ENCODE measurements at places on chromosomes 2 and 18.

DNA sequence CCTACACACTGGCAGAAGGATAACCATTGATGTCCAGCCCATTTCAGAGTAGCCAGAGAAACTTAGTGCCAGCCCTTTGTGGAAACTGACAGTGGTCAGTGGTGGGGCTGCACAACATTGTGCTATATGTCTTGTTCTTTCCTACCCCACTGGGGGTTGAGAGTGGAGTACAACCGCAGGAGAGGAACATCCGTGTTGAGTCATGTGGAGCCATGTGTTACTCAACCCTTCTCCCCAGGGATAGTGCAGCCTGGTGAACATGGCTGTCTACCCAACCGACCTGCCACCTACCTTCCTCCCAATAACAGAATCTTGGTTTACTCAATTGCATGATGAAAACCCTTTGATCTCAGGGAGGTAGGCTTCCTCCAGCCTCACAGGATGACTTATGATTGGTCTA is 65.3 kb upstream of the MAPK4 start:
- DNase-seq = peak; percentile 3

DNA sequence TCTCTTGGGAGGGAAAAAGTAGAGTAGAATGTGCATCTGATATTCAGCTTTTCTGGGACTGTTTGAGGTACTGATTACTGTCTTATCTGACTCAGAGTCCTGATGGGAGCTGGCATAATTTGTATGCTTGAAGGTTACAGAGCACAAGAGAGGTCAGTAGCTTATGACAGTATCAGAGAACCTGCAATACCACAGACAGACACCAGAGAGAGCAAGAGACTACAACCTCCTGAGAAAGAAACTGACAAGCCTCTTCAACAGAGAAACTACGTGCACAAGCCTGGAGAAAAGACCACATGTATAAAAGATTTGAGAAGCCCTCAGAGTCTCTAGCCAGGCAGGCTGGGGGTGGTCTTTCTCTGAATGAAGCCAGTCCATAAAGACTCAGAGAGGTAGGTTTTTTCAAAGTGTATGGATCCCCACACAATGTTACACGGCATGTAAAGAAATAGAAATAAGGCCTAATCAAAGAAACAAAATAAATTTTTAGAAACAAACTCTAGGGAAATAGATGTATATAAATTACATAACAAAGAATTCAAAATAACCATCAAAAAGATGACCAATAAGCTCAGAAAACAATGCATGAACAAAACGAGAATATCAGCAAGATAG is 568.3 kb downstream of the LRRTM4 start:
- peak; percentile 68 for DNase-seq

GRCh38 chr2:62305421-62306176 is 109.7 kb downstream of the B3GNT2 start:
- no peak for DNase-seq

DNA sequence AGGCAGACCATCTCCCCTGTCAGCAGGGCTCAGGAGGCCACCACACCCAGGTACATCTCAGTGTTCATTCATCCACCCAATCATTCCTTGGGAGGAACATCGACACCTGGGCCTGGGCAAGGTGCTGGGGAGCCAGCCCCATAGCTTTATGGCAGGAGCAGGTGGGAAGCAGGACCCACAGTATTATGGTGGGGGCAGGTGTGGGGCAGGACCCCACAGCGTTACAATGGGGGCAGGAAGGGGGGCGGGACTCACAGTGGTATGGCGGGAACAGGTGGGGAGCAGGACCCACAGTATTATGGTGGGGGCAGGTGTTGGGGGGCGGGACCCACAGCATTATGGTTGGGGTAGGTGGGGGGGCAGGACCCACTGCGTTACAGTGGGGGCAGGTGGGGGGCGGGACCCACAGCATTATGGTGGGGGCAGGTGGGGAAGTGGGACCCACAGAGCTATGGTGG is 128.9 kb upstream of the HS6ST1 start:
- no peak for DNase-seq

- no peak for DNase-seq
Observed at GRCh38 chr2:241091734-241092445, 10.2 kb downstream of the MTERF4 start.

- peak; percentile 87 for DNase-seq
Observed at GRCh38 chr2:69917852-69918251, 2.9 kb downstream of the MXD1 start.

DNA sequence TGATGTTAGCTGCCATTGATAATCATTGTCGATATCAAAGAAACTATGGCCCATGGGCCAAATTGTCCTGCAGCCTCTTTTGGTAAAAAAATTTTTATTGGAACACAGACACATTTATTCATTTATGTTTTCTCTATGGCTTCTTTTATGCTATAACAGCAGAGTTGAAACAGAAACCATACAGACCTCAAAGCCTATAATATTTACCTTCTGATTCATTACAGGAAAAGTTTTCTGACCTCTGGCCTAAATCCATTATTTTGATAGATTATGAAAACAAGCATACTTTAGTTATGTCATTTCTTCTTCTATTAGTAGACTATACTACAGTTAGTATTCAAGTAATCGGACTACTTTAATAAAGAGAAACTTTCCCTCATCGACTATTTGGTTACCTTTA is 349.7 kb upstream of the GALNT5 start:
- peak; percentile 43 for DNase-seq

DNA sequence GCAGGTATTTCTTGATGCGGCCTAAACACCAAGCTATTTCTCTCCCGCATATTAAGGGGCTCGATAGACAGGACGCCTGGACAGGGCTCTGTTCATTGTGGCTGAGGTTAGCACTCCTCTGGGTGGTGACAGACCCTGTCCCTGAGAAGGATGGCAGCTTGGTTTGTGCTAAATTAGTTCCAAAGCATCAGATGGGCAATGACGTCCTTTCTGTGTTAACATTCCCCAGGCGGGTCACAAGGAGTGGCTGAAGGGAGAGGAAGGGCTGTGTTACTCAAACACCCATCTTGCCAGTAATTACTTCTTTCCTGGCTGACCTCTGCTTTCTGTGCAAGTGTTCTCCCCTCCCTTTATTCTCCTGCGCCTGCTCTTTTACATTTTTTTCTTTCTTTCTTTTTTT is 75.0 kb downstream of the TMEM247 start:
- DNase-seq = no peak

DNA sequence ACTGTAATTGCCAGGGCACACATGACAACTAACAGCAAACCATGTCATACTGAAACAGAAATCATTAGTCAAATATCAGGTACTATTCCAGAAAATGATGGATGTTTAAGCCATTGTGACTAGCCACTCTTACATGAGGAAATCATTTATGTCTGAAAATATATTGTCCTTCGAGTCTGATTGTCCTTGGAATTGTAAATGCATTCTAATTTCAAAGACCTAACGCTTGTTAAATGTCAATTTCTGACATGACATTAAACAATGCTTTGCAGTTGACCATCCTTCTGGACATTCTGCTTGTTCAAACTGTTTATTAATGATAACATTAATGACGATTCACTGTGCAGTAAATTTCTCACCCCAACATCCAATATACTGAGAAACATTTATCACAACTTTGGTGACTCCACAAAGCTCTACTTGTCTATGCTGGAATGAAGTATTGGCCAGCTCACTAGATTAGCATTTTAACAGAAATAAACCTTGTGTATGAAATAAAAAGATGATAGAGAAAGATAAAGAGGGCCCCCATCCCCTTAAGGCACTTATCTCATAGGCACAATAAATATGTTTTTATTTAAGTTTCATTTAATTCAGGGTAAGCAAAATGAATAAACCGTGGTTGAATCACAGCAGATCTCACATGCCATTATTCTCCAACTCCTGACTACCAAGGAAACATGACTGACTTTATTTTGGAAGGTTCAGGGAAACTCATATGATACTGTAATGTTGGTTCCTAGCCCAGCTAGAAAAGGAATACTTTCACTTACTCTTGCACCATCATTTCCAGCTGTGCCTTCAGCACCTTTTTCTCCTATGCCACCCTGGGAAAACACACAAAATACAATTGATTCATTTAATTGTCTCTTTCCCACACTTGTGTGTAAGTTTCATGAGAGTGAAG is 82.3 kb downstream of the COL3A1 start:
- no peak for DNase-seq

DNA sequence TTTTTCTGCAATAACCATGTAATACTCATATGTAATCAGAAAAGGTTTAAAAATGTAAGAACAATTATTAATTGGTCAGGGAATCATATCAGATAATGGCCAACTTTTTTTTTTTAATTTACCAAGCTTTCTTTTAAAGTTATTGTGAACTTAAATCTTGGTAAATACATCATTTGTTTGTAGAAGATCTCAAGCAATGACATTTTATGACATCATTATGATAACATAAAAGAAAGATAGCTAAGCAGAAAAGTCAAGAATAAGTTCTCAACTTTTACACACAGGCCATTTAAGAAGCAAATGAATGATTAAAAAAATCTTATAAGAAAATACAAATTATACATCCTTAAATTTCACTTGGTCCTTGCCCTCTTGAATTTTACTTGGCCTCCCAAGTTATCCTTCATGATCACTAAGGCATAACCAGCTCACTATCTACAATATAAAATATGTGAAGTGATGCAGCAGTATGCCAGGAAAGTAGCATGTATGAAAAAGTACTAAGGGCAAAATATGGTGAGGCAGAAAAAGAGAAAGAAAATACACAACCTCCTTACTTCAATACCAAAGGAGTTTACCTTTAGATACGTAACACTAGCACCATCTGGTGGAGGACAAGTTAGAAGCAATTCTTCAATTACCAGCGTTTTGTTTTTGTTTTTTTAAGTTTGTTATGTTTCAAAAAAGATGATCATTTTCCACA is 116.6 kb downstream of the SRBD1 start:
- peak; percentile 71 for DNase-seq

All from MCF 10A (cell line).